ENCODE measurements at places on chromosomes 13 and 19.

DNA sequence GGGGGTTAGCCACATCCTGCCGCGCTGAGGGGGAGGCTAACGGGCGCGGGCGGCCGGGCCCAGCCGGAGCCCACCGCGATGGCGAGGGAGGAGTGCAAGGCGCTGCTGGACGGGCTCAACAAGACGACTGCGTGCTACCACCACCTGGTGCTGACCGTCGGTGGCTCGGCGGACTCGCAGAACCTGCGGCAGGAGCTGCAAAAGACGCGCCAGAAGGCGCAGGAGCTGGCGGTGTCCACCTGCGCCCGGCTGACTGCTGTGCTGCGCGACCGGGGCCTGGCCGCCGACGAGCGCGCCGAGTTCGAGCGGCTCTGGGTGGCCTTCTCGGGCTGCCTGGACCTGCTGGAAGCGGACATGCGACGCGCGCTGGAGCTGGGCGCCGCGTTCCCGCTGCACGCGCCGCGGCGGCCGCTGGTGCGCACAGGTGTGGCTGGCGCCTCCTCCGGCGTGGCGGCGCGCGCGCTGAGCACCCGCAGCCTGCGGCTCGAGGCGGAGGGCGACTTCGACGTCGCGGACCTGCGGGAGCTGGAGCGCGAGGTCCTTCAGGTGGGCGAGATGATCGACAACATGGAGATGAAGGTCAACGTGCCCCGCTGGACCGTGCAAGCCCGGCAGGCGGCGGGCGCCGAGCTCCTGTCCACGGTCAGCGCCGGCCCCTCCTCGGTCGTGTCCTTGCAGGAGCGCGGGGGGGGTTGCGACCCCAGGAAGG, 692 bp downstream of the RGS9BP start:
- no peak for DNase-seq

GRCh38 chr19:58570770-58571574, 2.2 kb downstream of the MZF1 start:
- DNase-seq = no peak

DNA sequence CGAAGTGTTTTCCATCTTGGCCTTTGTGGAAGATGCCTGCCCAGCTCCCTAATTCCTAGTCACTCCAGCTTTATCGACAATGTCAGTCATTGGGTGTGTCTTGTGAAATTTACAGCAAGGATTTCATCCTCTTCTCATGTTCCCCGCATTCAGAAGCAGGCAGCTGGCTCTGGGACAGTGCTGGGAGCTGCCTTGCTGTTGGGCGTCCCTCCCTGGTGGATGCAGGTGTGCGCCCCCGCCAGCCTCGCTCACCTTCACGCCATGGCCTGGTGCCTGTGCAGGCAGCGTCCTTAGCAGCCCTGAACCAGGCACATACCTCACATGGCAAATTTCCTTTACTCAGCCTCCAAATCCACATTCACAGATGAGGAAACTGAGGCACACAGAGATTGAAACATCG, 39.7 kb upstream of the TFDP1 start:
- no peak for DNase-seq

- no peak for DNase-seq
Measured at GRCh38 chr19:345320-345879, 804 bp upstream of the MIER2 start.

DNA sequence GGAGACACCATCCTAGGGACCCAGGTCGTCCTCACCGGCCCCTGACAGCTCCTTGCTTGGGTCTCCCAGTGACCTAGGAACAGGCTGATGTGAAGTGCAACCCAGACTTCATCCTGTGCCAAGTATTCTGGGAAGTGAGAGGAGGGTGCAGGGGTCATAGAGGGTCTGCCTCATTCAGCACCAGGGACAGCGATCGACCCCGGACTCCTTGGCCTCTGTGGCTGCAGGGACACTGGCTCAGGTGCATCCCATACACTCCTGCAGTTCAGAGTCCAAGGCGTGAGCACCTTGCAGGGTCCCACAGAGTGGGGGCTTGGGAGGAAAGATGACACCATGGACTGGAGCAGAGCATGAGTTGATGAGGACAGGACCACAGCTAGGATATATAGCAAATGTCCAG, 10.0 kb upstream of the OR10H2 start:
- no peak for DNase-seq

DNA sequence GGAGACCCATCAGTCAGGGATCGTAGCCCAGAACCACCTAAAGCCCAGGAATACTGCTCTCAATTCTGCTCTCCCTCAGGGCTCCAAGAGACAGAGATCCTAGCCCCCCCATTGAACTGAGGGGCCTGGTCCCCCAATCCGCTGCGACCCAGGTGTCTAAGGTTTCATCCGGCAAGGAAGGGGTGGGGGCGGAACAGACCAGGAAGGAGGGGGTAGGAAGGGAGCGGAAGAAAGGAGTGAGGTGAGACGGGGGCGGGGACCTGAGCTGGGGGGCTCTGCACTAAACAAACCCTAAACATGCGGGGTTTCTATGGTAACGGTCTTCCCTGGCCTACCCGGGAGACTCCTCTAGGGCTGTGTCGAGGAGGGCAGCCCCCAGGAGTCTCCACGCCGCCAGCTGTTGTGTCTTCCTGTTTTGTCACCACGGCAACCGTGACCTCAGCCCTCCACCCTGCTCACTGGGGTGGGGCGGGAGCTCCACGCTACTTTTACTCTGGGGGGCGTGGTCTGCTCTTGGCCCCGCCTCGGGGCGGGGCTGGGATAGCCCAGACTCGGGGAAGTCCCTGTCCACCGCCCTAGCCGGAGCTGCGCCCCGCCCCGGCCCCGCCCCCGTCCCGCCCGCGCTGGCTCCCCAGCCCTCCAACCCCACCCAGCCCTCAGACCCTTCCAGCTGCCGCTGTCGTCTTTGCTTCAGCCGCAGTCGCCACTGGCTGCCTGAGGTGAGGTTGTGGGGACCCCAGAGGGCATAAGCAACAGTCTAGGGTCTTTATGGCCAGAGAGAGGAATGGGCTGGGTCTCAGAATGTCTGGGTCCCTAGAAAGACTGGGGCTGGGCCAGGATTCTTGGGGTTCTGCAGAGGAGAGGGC, at the start of gene MYADM:
Gene MYADM (plus strand): TSS at position 659 of the 866 bp plus-strand sequence. CDS start 5,647 bp downstream, outside the sequence.
- peak; percentile 98 for DNase-seq

DNA sequence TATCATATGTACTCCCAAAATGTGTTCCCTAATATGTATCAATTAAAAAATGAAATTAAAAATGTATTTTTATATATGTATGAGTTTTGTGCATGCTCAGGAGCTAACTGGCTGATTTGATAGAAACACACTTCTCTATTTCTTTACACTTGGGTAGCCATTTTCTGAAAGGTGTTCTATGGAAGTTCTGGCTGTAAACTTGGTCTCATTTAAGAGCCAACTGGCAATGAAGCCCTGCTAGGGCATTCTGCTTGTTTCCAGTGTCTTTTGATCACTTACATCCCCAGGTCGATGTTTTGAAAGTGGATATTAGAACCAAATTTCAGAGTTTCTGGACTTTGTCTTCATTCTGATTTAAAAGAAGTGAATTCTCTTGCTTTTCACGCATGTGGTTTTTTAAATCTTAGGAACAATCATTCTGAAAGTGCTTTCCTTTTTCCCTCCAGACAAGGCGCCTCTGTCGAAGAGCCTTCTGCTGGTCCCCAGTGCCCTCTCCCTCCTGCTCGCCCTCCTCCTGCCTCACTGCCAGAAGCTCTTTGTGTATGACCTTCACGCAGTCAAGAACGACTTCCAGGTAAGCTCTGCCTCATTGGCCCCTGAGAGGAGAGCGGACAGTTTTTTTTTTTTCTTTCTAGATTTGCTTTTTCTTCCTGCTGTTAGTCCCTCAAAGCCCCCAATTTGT, 20.1 kb downstream of the GPR18 start:
- DNase-seq = no peak

DNA sequence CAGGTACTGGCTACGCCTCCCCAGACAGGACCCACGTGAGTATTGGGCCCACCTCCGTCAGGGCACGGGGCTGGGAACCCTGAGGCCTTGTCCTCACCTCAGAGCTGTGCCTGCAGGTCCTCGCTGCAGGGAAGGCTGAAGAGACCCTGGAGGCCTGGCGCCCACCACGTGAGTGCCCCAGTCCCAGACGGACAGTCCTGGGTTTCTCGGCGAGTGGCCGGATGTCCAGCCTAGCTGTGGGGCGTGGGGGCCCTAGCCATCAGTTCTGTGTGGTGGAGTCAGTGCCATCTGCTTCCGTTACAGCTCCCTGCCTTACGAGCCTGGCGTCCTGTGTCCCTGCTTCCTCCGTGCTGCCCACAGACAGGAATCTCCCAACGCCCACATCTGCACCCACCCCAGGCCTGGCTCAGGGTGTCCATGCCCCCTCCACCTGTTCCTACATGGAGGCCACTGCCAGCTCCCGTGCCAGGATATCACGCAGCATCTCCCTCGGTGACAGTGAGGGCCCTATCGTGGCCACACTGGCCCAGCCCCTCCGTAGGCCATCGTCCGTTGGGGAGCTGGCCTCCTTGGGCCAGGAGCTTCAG, 7.8 kb upstream of the OVOL3 start:
- DNase-seq = no peak

- DNase-seq = no peak
Measured at GRCh38 chr19:13099073-13099999, 3.3 kb downstream of the LYL1 start.

GRCh38 chr13:54989418-54989817, 1960.8 kb downstream of the OLFM4 start:
- no peak for DNase-seq

DNA sequence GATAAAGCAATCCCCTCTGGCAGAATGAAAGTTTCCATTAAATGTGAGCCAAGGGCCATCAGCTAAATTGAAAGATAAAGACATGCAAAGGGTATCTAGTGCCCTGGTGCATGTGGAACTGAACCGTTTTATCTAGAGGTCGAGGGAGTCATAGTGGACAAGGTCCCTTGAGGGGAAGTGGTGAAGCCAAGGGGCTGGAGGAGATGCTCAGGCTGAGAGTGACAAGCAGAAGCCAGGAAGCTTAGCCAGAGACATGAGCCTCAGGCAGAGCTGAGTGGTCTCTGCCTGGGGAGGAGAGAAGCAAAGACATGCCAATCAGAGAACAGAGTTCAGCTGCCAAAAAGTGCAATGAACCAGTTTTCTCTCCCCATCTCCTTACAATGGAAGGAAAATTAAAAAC, 68.1 kb upstream of the SLC10A2 start:
- DNase-seq = no peak

DNA sequence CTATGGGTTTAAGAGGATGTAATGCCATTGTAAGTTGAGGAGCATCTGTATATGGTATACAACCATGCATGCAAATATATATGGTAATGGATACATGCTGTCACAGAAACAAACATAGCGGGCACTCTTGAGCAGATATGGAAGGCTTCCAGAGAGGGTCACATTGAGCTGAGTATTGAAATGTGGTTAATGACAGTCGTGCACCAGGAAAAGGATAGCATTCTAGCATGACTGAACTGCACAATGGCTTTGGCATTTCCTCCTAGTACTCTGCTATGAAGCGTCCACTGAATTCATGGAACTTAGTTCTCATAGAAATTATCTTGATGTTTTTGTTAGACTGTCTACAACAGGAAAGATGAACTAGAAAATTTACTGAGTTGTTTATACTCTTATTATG, 25.2 kb downstream of the DGKH start:
- DNase-seq = no peak

Data from HS-27A (cell line).